ENCODE measurements at places on chromosomes 7 and 10.
A peak's percentile ranks its signal among the peaks of the same experiment; 100 is the strongest.

DNA sequence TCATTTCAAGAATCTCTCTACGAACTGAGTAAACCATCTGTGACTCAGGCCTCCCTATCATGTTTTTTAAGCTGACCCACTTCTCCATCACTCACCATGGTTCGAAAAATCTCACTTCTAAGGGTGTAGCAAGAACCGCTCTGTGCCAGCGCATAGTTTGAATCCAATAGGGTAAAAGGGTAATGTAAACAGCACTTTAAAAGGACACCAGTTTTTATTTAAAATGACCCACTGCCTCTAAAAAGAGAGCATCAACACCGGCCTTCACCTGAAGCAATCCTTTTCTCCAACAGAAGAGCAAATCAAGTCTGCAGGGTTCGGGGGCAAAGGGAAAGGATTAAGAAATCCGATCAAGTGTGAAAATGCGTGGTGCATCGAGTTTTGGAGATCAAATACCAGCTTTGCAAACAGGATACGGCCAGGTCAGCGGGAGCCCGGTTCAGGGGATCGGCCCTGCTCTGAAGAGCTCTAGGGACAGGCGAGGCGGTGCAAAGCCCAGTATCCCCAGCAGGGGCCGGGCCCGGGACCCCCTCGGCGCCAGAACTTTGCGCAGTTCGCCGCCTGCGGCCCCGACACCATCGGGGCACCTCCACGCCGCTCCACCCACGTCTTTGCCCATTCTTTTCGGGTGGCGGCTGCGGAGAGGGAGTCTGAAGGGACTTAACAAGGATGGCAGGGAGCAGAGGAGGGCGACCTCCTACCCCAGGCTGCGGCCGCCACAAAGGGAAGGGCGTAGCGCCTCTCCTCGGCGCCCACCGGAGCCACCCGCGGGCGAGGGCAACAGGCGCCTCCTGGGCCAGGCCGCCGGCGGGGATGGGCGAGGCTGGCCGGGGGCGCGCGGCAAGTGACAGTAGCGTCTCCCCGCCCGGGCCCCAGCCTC lies 842 bp downstream of the NMT2 start:
- peak; percentile 44 for DNase-seq
- H3K27me3 ChIP-seq = no peaks in the 10 kb centered on the region
- H3K36me3 ChIP-seq = peaks cover 13% of the 10 kb centered on the region
- H3K27ac ChIP-seq = peak overlapping the region; percentile 84
- H3K4me3 ChIP-seq = peak overlapping the region; percentile 97
- peaks cover 47% of the 10 kb centered on the region for H3K4me1 ChIP-seq

DNA sequence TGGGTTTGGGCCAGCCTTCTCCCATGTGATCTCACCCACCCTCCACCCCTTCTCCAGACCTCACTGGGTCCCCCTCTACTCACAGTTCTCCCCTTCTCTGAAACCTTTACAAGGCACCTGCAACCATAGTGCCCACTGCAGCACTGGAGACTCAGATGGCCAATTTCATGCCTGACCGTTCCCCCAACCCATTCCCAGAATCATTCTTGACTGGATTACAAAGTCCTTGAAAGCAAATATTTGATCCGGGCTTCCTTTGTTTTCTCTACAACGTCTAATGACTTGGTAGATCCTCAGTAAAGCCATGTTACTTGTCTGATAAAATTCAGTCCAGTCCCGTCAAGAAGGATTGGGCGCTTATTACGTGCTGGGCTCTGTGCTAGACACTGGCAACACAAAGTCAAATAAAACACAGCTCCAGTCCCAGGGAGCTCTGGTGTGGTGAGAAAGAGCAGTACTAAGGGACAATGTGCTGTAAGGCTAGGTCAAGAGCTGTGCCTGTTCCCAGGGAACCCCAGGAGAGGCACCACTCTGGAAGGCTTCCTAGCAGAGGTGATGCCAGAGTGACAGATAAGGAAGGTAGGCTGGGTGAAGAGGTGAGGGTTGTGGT lies 36.5 kb downstream of the SH3PXD2A start:
- no peak for DNase-seq
- H3K4me1 ChIP-seq = no peaks in the 10 kb centered on the region
- peak overlapping the region; percentile 29 for H3K27ac ChIP-seq
- no peaks in the 10 kb centered on the region for H3K36me3 ChIP-seq
- no peak overlapping the region for H3K4me3 ChIP-seq

GRCh38 chr7:20228654-20229053 lies 11.5 kb upstream of the MACC1 start:
- no peaks in the 10 kb centered on the region for H3K36me3 ChIP-seq
- H3K27me3 ChIP-seq = no peaks in the 10 kb centered on the region
- no peak overlapping the region for H3K27ac ChIP-seq
- no peak for DNase-seq

GRCh38 chr10:15486404-15486803 lies 115.3 kb upstream of the FAM171A1 start:
- peaks cover 44% of the 10 kb centered on the region for H3K27me3 ChIP-seq
- no peak overlapping the region for H3K27ac ChIP-seq
- no peaks in the 10 kb centered on the region for H3K36me3 ChIP-seq
- H3K4me1 ChIP-seq = no peaks in the 10 kb centered on the region
- no peak overlapping the region for H3K4me3 ChIP-seq
- DNase-seq = no peak

DNA sequence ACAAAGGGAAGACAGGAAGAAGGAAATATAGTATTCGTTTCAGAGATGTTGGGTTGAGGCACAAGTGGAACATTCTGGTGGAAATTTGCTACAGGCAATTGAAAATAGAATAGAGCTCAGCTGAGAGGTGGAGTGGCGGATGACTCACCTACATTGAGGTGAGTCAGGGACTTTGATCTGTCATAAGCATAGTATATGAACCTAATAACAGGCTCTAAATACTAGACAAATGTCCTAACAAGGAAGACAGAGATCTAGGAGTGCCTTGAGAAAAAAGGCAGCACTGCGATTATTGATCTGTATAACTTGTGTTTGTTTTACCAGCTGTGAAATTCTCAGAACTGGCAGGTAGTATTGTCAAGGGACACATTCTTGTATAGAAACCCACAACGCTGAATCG lies 907 bp upstream of the IFRD1 start:
- no peaks in the 10 kb centered on the region for H3K27me3 ChIP-seq
- peak overlapping the region; percentile 100 for H3K27ac ChIP-seq
- peaks cover 22% of the 10 kb centered on the region for H3K36me3 ChIP-seq
- peaks cover 21% of the 10 kb centered on the region for H3K4me1 ChIP-seq

DNA sequence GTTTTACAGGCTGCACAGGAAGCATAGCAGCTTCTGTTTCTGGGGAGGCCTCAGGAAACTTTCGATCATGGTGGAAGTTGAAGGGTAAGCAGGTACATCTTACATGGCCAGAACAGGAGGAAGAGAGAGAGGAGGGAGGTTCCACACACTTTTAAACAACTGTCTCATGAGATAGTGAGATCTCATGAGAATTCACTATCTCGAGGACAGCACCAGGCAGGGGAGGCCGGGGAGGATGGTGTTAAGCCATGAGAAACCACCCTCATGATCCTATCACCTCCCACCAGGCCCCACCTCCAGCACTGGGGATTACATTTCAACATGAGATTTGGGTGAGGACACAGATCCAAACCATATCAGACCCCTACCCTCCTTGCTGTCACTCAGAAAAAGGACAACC lies 23.7 kb downstream of the ZNF503 start:
- no peak overlapping the region for H3K27ac ChIP-seq
- no peak overlapping the region for H3K4me3 ChIP-seq
- H3K4me1 ChIP-seq = no peaks in the 10 kb centered on the region
- DNase-seq = no peak
- peaks cover 7% of the 10 kb centered on the region for H3K27me3 ChIP-seq

DNA sequence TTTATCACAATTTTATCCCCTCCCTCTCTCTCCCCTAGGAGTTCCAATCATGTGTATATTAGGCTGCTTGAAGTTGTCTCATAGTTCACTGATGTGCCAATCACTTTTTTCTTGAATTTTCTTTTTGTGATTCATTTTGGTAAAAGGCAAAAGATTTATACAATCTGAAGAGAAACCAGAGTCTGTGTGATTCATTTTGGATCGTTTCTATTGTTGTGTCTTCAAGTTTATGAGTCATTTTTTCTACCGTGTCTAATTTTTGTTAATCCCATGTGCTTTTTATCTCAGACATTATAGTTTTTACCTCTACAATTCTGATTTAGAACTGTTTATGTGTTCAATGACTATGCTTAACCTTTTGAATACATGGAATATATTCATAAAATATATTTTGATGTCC lies 483.9 kb upstream of the AUTS2 start:
- H3K4me1 ChIP-seq = no peaks in the 10 kb centered on the region
- no peak overlapping the region for H3K27ac ChIP-seq
- H3K36me3 ChIP-seq = peaks cover 2% of the 10 kb centered on the region

- no peaks in the 10 kb centered on the region for H3K4me1 ChIP-seq
- no peak for DNase-seq
- H3K27ac ChIP-seq = no peak overlapping the region
These were observed 104.4 kb upstream of the MACROH2A2 start for GRCh38 chr10:69948261-69948660.

GRCh38 chr10:418894-419293 lies 270.6 kb downstream of the DIP2C start:
- no peak overlapping the region for H3K4me3 ChIP-seq
- no peak for DNase-seq
- H3K27me3 ChIP-seq = no peaks in the 10 kb centered on the region
- H3K27ac ChIP-seq = no peak overlapping the region

- H3K27ac ChIP-seq = no peak overlapping the region
- H3K27me3 ChIP-seq = no peaks in the 10 kb centered on the region
- DNase-seq = no peak
- no peaks in the 10 kb centered on the region for H3K36me3 ChIP-seq
These were observed 28.7 kb upstream of the TNS3 start for GRCh38 chr7:47610506-47611044.
